ENCODE measurements at places on chromosomes 6 and 20.

- no peak for DNase-seq
Observed at GRCh38 chr20:17142666-17143065, 84.2 kb upstream of the PCSK2 start.

DNA sequence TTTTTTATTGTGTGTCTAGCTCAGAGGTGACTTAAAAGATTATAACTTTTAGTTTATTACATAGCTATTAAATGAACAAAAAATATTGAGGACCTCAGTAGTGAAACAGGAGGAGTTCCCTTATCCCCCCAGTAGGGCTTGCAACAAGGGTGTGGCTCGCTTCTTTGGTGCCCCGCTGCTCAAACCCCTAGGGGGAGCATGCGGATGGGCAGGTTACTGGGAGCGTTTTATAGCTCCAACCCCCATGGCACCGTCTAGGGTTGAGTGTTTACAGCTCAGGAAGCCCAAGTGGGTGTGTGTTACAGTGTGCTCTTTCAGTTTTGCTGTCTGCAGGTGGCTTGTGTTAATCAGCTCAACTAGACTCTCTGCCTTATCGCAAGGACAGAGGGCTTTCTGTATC is 1513.7 kb downstream of the GRIK2 start:
- peak; percentile 19 for DNase-seq

- peak; percentile 99 for DNase-seq
Observed at GRCh38 chr6:27146706-27147505, 100.6 kb upstream of the PRSS16 start.

DNA sequence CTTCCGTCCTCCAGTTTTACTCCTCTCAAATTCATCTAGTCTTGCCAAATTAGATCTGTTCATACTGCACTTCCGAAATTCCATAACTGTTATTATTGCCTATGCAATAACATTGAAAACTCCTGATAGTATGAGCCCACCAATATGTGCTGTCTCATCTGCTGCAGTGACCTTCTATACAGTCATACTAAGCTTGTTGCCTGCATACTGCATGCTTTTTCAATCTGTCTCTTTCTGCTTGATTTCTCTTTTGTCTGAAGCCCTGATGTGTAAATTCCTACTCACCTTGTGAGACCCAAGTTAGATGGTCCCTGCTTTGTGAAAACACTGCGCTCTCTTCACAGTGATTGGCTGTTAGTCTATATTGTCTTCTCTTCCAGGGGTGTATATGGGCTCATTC is 1.1 kb downstream of the TBP start:
- DNase-seq, result no peak

DNA sequence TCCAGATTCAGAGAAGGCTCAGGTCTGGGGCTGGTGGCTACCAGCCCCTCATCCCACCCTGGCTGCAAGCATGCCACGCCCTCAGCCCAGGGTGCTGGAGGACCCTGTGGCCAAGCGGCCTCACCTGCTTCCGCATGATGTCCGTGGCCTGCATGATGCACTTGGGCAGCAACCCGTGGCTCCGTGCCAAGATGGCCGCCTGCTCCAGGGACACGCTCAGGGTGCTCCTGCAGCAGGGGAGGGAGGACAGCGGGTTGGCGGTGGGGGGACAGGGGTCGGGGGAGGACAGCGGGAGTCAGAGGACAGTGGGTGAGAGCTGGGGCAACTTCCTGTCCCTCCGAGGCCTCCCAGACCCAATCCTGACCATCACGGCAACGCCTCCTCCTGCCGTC is 200.1 kb downstream of the PREX1 start:
- no peak for DNase-seq

- DNase-seq, result no peak
Observed at GRCh38 chr20:48163505-48163904, 378.2 kb upstream of the SULF2 start.

- no peak for DNase-seq
Observed at GRCh38 chr6:14559746-14560536, 442.4 kb downstream of the CD83 start.

- peak; percentile 19 for DNase-seq
Observed at GRCh38 chr6:129370268-129370916, 339.6 kb downstream of the ARHGAP18 start.

GRCh38 chr6:50845499-50846143 is 26.9 kb downstream of the TFAP2B start:
- no peak for DNase-seq

DNA sequence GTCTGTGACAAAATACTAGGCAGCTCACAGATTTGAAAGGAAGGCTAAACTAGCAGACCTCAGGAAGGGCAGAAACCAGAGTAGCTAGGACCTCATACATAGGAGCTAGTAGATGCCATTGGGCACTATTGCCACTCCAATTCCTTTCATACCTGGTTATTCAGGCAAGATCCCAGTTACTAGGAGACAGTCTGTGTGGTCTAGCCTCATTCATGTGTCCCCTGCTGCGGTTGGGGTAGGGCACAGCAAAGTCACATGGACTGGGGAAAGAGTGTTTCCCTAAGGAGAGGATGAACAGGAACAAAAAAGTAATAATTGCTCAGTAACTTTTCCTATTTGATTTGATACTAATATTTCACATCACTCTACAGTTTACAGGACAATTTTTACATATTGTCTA is 204.6 kb upstream of the HEY2 start:
- DNase-seq, result no peak

- DNase-seq, result no peak
Observed at GRCh38 chr20:31570021-31570463, 35.0 kb upstream of the ID1 start.

DNA sequence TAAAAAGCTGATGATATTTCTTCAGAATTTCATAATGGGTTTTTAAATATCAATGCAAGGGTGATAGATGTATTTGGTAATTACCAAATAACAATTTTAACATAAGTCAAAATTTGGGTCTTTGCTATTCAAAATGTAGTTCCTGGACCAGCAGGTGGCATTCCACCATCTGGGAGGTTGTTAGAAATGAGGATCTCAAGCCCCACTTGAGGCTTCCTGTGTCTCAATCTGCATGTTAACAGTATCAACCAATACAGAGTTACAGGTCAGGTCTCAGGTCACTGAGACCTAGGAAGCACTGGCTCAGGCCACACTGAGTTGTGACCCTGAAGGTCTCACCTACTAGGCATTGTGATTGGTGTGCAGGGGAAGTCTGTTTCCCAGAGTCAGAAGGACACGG is 57.2 kb upstream of the MTRF1L start:
- DNase-seq, result no peak

DNA sequence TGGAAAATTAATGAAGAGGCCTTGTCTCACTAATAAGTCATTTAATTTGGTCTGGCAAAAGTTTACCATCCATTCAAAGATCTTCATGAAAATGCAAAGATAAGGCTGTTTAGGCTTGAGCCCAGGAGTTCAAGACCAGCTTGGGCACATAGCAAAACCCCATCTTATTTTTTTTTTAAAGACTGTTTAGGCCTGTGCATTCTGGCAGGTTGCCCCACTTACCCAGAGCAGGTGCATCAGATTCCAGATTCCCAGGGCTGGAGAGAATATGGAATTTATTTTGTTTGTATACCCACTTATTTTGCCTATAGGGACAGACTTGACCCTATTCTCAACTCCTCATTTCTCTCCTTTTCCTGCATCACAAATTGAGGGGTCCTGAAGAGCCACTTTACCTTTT is 5.7 kb downstream of the FOXO3 start:
- no peak for DNase-seq

GRCh38 chr6:102068349-102068929 is 674.9 kb downstream of the GRIK2 start:
- DNase-seq, result no peak

DNA sequence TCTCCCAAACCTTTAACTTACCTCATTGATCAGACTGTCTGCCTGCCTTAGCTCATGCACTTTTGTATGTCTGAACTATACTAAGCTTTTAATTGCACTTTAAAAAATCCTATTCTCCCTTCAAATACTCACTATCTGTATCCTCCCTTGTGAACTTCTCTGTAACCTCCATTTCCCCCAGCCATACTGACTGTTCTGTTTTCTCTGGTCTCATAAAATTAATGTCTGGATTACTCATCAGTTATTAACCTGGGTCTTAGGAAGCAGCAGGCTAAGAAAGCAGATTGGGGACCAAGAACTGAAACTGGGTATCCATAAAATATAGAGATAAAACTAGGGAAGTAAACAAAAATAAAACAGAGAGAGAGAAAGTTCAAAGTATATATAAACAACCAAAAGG is 469.3 kb upstream of the MAN1A1 start:
- DNase-seq, result no peak

- no peak for DNase-seq
Observed at GRCh38 chr6:7669742-7670141, 56.2 kb upstream of the BMP6 start.

DNA sequence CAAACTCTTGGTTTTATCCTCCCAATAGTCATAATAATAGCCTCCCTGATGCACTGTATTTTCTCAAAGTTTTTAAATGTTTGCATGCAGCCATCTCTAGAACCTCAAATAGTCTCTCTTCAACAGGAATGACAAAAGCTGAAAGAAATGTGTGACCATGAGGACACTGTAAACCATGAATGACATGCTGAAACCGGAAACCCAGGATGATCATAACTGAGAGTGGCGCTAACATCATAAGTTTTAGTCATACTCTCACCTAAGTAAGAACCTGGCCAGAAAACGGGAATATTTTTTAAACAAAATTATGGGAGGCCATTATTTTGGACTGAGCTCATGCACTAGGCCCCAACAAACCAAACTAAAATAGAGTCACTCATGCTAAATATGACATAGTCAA is 278.4 kb upstream of the STXBP5 start:
- DNase-seq, result no peak

GRCh38 chr6:39280247-39280731 is 33.9 kb downstream of the KCNK17 start:
- no peak for DNase-seq

DNA sequence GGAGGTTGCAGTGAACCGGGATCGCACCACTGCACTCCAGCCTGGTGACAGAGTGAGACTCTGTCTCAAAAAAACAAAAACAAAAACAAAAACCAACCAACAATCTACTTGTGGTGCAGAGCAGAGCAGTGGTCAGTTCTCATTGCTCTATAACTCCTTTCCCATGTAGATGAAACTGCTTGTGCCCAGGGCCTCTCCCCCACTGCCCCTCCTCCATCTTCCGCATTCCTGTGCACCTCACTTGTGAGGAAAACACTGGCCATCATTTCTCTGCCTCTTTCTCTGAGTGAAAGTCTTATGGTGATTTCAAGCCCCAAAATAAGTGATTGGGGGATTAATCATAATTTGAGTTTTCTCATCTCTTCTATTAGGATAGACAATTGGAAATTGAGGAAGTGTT is 63.9 kb upstream of the GLP1R start:
- no peak for DNase-seq

GRCh38 chr20:41038878-41039404 is 10.3 kb downstream of the TOP1 start:
- no peak for DNase-seq

- DNase-seq, result no peak
Observed at GRCh38 chr6:159254186-159254585, 85.0 kb downstream of the FNDC1 start.

DNA sequence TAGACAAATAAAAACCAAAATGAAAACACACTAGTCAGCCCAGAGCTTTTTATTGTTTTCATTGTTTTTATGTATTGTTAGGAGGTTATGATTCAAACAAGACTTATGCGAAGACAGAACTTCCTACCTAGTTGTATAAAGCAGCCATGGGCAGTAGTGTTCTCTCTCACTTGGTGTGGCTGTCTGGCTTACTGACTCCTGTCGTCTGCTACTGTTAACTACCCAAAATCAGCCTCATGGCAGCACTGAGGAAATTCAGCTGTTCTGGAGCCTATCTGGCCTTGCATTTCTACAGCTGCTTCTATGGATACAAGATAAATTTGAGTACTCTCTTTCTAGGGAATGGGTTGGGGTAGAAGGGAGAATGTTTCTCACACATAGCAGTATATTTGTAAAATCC is 20.4 kb downstream of the VTA1 start:
- DNase-seq, result no peak

GRCh38 chr6:25413207-25413905 is 134.2 kb downstream of the CARMIL1 start:
- DNase-seq, result no peak

DNA sequence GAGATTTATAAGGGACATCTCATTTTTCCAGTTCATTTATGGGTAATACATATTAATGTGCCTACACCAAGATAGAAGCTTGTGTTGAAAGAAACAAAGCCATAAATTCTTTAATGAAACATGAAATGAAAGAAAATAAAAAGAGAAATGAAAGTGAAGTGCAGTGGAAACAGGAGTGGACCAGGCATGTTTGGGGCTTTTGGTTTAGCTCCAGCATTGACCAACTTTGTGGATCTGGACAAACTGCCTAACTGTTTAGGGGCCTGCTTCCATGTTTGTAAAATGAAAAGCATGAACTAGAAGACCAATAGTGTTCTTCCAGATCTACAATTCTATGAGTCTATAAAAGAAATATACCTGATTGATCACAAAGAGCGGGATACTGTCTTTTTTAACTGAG is 124.9 kb downstream of the GJA10 start:
- DNase-seq, result no peak

DNA sequence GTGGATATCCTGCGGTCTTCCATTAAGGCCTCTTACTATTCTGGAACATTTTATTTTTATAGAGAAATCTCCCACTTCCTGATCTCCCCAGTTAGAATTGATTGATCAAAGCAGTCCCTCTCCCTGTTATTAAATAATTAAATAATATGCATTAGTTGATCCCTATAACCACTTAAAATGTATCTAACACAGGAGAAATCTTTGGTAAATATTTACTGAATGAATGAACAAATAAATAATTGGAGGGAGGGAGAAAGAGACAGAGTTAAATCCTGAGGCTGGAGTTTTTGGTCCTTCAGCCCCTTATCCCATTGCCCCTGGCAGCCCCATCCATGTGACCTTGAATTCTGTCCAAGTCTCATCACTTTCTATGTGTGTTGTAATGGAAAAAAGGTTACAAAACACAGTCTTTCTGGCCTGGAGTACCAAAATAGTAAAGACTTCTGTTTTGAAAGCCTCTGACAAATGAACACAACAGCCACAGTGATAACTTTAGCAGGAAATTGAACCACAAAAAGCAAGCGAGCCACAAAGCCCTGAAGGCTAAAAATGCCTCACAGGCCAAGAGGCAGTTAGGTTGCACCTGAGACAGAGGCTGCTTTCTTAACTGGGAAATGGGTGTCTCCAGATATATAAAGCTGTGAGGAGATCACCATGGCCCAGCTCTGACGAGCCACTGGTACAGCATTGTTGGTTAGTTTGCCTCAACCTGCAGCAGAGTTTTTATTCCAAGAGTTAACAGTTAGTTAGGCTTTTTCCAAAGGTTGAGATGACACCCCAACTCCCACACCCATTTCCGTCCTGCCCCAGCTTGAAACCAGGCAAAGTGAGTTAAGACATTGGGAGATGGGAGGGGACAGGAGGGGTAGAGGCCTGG is 11.3 kb downstream of the NT5E start:
- no peak for DNase-seq

- no peak for DNase-seq
Observed at GRCh38 chr6:109791301-109791700, 100.2 kb downstream of the FIG4 start.
